HS-5 (cell line): ENCODE measurements at places on chromosomes 16 and 17.

DNA sequence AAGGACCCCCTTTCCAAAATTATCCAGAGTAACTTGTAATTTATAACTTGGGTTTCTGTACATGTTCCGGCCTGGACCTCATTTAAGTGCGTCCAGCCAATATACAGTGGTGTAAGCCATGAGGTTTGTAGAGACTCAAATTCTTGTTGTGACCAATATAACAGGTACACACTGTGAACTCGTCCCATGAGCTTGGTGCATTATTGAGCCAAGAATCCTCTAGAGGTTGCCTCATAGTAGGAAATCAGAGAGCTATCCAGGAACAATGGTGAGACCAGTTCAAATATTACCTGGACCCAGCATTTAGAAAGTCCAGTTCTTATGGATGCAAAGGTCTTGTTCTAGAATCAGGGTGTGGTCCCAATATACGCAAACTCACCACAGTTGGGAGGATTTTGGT is 138.2 kb downstream of the NPIPB5 start:
- DNase-seq = no peak

GRCh38 chr16:11160676-11161115 is 95.3 kb downstream of the SOCS1 start:
- DNase-seq = no peak

- DNase-seq = no peak
Measured at GRCh38 chr16:86062271-86062965, 163.5 kb downstream of the IRF8 start.

GRCh38 chr17:35018814-35019213 is 38.5 kb downstream of the LIG3 start:
- no peak for DNase-seq
